ENCODE measurements at places on chromosomes 12 and 14. TPM values are rescaled to one million over a fixed set of nuclear protein-coding genes. Genes with fewer than 3 reads are reported as not detected.

DNA sequence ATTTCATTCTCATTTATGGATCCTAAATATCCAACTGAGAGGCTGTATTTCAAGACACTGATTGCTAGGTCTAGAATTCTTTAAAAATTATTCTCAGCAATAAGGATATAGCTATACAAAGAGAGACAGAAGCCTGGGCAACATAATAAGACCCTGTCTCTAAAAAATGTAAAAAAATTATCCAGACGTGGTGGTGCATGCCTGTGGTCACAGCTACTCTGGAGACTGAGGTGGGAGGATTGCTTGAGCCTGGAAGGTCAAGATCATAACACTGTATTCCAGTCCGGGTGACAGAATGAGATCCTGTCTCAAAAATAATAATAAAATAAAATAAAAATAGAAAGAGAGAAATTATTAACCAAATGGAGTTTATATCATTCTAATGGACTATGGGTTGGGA lies 20.6 kb upstream of the ARID2 start:
- H3K27me3 ChIP-seq: peaks cover 4% of the 10 kb centered on the region
- no peaks in the 10 kb centered on the region for H3K36me3 ChIP-seq
- no peak overlapping the region for H3K27ac ChIP-seq
- peaks cover 6% of the 10 kb centered on the region for H3K4me1 ChIP-seq

DNA sequence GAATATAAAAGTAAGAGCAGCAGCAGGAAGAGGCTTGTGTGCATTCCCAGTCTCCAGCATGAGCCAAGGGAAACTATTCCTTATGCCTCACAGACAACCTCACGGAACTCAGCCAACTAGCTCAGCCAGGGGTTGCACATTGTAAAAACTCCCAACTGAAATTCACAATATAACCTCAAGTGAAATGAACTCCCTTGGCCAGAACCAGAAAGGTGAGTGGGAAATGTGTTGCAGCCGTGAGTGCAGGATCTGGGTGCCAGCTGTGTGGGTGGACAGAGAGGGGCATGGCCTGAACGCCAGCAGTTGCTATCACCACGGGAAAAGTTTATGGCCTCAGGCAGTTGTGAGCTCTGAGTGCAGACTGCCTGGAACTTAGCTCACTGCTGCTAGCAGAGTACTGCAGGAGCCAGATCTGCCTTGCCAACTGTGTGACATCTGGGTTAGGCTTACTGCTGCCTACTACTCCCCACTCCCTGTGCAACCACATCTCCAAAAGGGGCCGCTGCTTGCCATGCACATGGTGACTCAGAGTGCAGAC lies 2.3 kb upstream of the CLEC1A start:
- no peak for DNase-seq
- no peaks in the 10 kb centered on the region for H3K36me3 ChIP-seq
- no peak overlapping the region for H3K4me3 ChIP-seq
- peaks cover 35% of the 10 kb centered on the region for H3K4me1 ChIP-seq
- peaks cover 4% of the 10 kb centered on the region for H3K27me3 ChIP-seq

DNA sequence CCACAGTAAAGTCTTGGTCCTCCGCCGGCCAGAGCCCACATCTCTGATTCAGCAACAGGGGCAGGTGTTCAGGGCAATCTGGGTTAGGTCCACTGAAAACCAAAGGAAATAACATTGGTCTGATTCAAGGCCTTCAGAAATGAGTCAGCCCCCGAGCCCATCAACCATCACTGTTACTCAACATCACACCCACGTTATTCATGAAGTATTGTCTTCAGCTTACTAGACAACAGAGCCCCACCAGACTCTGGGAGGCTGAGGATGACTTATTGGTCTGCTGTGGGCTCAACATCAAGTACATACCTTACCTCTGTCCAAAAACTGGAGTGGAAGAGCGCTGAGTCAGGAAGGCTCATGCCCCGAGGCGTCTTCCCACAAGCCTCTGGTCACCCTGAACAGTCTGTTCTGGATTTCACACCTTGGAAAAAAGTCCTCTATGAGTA lies 97.5 kb downstream of the ZFP36L1 start:
- H3K27me3 ChIP-seq: no peaks in the 10 kb centered on the region
- H3K4me1 ChIP-seq: peaks cover 26% of the 10 kb centered on the region
- DNase-seq: no peak
- no peak overlapping the region for H3K27ac ChIP-seq
- H3K4me3 ChIP-seq: no peak overlapping the region
- peaks cover 4% of the 10 kb centered on the region for H3K36me3 ChIP-seq

- no peak for DNase-seq
- H3K4me1 ChIP-seq: peaks cover 7% of the 10 kb centered on the region
- H3K27me3 ChIP-seq: no peaks in the 10 kb centered on the region
These were observed 89.8 kb downstream of the ZFP36L1 start for GRCh38 chr14:68703093-68703492.

TMPRSS12 gene
- total RNA-seq: not detected
